ENCODE measurements at places on chromosomes 12 and 14.

DNA sequence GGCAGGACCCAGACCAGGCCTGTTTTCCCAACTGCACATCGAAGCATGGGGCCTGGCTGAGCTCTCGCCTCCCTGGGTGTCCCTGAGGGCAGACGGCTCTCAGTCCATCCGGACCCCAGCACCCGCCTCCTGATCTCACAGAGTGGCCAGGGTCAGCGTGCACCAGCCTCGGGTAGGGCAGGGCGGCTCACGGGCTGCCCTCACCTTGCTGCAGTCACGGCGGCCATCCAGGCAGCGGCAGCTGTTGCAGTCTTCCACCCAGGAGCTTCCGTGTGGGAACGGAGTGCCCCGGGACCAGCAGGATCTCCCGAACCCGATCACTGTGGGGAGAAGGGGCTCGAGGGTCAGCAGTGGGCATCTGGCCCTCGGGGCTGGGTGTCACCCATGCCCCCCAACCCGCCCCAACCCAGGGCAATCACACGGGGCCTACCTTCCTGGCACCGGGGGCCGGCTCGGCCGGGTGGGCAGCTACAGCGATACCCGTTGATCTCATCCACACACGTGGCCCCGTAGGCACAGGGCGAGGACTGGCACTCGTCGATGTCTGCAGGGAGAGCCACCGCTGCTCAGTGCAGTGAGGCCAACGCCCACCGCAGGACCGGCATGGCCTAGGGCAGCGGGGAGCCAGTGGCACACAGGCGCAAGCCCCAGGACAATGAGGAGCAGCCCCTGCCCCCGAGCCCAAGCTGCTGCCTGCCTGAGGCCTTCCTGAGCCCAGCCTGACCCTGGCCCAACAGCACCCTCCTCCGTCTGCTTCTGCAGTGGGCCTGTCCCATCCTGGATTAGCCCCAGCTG is 22.2 kb downstream of the JAG2 start:
- peak; percentile 1 for DNase-seq

DNA sequence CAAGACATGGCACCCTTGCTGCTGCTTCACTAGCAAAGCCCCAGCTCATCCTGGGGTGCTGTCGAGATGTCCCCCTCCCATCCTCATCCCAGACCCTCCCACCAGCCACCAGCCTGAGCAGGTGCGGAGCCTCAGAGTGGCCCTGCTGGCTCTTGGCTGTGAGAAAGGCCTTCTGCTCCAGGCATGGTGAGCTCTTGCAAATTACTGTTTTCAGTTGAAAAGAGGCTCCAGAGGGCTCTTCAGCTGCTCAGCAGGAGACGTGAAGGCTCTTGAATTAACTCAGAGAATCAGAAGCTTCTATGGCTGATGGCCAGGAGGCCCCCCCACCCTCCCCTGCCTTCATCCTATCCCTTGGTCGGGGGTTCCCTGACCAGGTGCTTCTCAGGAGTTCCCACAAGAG is 44.1 kb downstream of the WSCD2 start:
- no peak for DNase-seq

DNA sequence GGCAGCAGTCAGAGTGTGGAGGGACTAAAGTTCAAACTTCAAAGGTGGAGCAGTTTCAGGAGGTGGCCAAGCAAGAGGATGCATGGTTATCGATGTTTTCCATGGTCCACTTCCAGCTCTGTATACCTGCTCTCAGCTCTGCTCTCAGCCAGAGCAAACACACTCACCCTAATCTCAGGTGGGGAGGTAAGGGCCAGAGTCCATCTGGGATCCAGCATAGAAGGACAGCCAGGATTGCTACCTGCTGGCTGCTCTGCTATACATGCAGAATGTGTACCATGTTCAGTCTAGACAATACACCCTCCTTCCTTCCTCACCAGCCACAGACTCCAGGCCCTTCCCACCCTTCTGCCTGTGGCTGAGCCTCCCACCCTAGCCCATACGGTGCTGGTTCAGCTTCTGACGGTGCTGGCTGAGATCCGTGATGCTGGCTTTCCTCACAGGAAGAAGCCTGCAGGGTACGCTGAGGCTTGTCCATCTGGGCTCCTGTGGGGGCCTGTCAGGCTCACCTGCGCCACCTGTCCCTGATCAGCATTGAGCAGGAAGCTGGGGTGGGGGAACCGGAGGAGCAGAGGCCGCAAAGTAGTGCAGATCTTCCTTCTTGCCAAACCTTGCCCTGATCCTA is 2.4 kb downstream of the CBLN3 start:
- DNase-seq = no peak

- DNase-seq = no peak
These were observed 64.4 kb downstream of the SERPINA3 start for GRCh38 chr14:94676495-94677185.

DNA sequence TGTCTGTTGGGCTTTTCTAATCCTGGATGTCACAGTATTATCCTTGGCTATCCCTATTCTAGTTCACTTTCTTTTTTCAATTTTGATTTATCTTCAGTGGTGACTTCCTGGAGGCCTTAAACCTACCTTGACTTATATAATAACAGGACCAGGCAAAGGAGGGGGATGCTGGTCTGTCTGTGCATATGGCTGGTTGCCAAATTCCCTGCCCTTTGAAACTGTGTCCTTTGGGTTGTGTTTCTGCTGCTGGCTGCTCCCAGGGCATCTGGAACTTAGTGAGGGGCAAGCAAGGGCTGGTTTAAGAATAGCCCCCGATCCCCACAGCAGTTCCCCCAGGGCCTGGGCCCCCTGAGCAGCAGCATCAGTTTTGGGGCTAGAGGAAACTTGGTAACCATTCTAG is 96.0 kb upstream of the MAX start:
- DNase-seq = no peak

Data from stimulated activated CD4-positive, alpha-beta T cell treated with anti-CD3 and anti-CD28 coated beads, Interleukin-1b, Interleukin-23, amount 100 ng/mL, for 48 hours (primary cell).